ENCODE measurements at places on chromosomes 11 and 22.

- no peak for DNase-seq
Measured at GRCh38 chr11:72132646-72133045, 2.9 kb upstream of the FOLR3 start.

DNA sequence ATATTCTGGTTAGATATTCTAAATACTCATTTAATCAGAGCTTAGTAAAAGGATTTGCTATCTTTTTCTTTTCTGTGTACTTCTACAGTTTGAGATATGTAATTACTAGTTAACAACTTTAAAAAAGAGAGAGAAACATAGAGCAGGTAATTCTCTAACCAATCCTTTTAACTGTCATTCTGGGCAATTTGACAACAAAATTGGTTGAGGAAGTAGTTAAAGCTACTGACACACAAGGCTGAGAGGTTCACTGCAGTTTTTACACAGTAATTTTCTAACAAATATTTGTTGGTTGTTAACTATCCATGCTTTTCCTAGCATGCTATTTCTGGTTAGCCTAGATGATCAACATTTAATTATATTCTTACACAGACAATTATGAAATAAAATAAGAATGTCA lies 3.6 kb downstream of the SOX6 start:
- no peak for DNase-seq

- DNase-seq: no peak
Measured at GRCh38 chr22:33221568-33221967, 163.4 kb upstream of the SYN3 start.

DNA sequence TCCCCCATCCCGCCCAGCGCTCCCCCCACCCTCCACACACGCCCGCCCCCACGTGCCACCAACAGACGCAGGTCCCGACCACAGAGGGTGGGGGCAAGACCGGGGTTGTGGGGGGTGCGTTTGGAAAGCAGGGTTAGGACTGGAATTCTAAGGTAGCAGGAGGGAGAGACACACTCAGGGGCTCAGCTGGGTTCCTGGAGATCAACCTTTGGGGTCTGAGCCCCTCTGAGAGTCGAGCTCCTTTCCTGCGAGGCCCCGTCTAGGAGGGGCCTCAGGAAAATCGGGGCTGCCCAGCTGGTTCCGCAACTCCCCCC lies 429 bp downstream of the PGGHG start:
- no peak for DNase-seq

GRCh38 chr11:70124321-70125000 lies 46.3 kb downstream of the ANO1 start:
- no peak for DNase-seq
